ENCODE measurements at places on chromosomes 3 and 15. TPM values are rescaled to one million over a fixed set of nuclear protein-coding genes. Genes with fewer than 3 reads are reported as not detected.

- no peak for DNase-seq
Observed at GRCh38 chr3:195114786-195115599, 156.0 kb downstream of the XXYLT1 start.

Gene CFAP92
- total RNA-seq = 0.62 TPM

GRCh38 chr15:67137319-67137718 is 71.9 kb downstream of the SMAD3 start:
- DNase-seq = no peak

GRCh38 chr3:85360742-85361387 is 402.1 kb downstream of the CADM2 start:
- DNase-seq = no peak

- no peak for DNase-seq
Observed at GRCh38 chr3:143552851-143553250, 295.4 kb downstream of the SLC9A9 start.

DNA sequence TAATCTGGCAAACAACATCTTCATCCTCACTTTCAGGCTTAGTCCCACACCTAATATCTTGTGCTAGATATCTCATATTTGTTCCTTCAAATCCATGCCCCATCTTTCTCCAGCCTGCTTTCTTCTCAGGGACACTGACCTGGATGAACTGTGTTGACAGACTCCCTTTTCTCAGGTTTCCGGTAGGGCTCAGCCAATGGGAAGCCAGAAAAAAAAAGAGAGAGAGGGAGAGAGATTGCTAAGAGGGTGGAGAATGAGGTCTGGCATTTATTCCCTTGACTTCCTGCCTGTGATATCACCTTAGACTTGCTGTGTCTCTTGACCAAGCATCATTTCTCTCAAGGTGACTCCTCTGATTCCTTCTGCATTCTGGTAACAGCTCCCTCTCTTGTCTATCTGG is 145.6 kb upstream of the ABI3BP start:
- no peak for DNase-seq

Gene PROS1
- 81.1 TPM for total RNA-seq

GRCh38 chr15:26790118-26790517 is 17.3 kb upstream of the GABRB3 start:
- no peak for DNase-seq

DNA sequence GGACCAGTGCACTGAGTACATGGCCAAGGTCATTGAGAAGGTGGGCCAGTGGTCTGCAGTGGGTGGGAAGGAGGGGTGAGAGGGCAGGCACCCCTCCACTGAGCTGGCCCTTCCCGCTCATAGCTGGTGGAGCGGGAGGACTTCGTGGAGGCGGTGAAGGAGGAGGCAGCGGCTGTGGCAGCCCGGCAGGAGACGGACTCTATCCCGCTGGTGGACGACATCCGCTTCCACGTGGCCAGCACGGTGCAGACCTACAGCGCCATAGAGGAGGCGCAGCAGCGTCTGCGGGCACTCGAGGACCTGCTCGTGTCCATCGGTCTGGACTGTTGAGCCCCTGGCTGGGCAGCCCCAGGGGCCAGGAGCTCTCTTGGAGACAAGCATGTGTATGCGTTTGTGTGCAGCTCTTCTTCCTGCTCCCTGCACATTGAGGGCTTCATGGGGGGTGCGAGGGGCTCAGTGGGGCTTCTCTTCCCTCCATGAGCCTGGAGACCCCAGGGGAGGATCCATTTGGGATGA is 7.5 kb downstream of the ABTB1 start:
- DNase-seq = peak; percentile 66

DNA sequence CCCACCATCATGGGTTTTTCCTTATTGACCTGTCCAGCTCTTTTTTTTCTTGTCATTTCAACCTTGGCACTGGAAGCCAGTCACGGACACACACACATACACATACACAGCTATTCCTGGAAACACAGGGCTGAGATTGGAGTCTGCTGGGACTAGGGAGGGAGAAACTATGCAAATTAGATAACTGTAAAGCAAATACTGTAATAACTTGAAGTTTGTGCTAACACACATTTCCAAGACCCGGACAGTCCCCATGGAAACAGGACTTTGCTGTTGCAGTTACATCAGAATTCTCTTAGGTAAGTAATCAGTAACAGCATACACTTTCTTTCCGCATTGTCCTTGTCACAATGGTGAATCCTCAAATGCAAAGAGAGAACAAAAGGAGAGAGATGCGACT is 304.4 kb downstream of the KBTBD8 start:
- no peak for DNase-seq

Gene MOBP
- not detected for total RNA-seq

DNA sequence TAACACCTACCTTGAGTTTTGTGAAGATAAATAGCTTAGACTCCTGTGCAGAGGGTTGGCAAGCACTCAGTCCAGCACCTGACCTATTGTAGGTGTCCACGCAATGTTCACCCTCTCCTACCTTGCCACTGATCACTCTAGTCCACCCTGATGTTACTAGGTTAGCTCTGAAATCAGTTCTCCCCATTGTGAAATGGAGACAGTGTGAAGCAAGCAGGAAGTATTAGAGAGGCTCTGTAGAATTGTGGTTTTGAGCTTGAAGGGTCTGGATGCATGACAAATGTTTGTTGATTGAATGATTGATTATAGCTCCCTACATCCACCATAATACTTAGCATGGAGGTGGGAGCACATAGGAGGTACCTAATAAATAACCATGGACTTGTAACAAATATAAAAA is 199.7 kb downstream of the RPLP1 start:
- DNase-seq = no peak

DNA sequence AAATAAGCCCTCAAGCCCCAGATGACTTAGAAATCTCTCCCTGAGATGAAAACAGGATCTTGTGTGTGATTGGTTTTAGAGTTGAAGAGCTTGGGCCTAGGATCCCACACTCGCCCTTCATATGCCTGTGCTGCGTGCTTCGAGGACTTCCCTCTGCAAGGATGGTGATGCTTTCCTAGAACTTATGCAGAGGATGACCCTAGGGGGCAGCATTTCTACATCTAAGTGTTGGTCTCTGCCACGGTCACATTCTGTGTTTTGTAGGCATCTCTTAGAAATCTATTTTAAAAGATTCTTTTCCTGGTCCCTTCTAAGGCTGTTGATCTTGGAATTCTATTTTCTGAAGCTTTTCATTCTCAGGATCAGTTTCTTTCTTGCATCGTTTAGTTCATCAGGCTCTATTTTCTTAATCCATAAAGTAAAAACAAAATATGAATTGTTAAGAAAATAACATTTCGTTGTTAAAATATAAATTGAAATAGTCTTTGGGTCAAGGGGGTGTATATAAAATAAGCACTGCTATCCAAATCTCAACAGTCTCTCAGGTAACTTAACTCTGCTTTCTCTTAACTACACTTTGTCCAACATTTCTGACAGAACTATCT is 45.7 kb downstream of the WDR76 start:
- no peak for DNase-seq

DNA sequence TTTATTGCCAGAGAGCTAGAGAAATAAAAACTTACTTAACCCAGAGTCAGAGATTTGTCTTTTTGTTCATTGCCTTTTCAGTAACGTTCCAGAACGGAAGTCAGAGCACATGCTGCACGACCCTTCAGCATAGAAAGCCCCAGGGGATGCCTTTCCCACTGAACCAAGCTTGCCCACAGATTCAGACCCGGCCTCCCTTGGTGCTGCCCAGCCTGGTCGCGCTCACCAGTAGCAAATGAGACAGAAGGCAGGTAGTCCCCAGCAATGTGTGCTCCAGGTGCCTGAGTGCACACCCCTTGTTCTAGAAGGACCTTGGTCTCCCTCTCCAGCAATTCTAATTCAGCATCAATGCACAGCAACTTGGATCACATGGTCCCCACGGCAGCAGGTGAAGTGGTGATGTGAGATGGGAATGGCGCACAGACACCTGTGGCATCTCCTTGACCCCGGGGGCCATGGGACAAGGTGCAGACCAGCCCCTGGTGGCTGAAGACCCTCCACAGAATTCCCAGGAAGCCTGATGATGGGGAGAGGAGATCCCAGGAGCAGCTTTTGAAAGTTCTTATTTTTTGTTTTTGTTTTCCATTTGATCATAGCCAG is 91.8 kb upstream of the IQSEC1 start:
- no peak for DNase-seq

GRCh38 chr15:62850791-62851291 is 191.7 kb upstream of the TPM1 start:
- no peak for DNase-seq

GRCh38 chr3:125300416-125300815 is 74.7 kb downstream of the ZNF148 start:
- no peak for DNase-seq

- DNase-seq = no peak
Observed at GRCh38 chr3:66554178-66554577, 53.4 kb upstream of the LRIG1 start.

GRCh38 chr15:76401285-76401684 is 64.7 kb downstream of the ISL2 start:
- no peak for DNase-seq

Gene CPLX3
- total RNA-seq = not detected

Gene RBP2
- not detected for total RNA-seq

Gene HTR3D
- not detected for total RNA-seq

- no peak for DNase-seq
Observed at GRCh38 chr15:88719654-88720053, 80.8 kb downstream of the ISG20 start.

- DNase-seq = no peak
Observed at GRCh38 chr3:11136116-11136515, 18.2 kb upstream of the HRH1 start.

DNA sequence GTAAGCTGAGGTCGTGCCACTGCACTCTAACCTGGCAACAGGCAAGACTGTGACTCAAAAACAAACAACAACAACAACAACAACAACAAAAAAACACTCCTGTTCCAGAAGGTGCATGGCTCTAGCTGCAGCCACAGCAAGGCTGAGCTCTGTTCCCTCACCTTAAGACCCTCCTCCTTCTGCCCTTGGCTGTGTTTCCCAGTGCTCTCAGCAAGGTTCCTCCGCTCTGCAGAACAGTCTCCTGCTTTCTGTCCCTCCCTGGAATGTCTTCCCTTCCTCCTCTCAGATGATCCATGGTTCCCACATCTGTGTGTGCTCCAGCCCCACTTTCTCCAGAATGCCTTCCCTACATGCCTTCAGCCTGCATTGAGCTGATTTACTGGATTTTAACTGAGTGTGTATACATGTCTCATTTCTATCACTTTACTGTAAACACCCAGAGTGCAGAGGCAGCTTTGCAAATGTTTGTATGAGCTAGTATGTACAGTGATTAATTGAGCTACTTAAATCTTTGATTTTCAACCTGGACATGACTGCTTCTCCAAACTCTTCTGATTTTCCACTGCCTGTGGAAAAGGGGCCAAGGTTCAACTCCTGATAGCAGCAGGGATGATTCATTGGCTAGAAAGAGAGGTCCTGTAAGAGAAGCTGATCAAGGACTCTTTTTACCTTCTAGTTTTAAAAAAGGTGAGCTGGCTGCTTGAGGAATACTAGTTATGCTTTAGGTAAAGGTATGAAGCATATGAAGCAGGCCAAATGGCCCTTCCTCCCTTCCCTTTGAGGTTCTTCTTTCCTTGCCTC is 14.7 kb downstream of the ANKUB1 start:
- DNase-seq = no peak

Gene FES
- total RNA-seq = 39.8 TPM

Gene C3orf20
- 0.30 TPM for total RNA-seq

- no peak for DNase-seq
Observed at GRCh38 chr3:189502676-189503257, 128.4 kb upstream of the TP63 start.

- no peak for DNase-seq
Observed at GRCh38 chr3:142279965-142280590, 54.7 kb upstream of the GK5 start.

DNA sequence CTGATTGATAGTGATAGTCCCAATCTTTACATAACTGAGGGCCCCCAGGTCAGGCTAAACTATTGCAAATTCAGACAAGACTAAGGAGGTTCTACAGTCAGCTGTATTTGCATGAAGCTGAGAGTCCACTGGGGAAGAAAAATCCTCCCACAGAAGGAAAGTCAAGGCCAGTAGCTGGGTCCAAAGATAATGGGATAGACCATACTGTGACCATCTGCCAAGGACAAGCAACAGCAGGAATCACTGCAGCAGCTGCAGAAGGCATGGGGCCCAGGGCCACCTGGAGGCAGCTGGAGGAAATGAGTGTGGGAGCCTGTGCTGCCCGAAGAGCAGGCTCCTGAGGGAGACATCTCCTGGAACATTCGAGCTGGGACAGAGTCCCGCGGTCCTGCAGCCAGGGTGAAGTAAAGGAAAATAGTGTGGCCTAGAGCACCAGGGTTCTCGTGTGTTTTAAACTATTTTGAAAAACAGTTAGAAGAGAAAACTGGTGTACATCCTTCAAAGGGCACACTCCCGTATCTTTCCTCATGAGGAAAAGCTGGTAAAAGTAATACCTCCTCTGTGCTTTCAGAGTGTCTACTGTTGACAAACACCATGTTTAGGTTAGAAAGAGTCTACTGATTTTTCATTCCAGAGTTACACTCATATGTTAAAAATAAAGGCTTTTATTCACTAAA is 13.2 kb upstream of the TMEM212 start:
- DNase-seq = peak; percentile 84

DNA sequence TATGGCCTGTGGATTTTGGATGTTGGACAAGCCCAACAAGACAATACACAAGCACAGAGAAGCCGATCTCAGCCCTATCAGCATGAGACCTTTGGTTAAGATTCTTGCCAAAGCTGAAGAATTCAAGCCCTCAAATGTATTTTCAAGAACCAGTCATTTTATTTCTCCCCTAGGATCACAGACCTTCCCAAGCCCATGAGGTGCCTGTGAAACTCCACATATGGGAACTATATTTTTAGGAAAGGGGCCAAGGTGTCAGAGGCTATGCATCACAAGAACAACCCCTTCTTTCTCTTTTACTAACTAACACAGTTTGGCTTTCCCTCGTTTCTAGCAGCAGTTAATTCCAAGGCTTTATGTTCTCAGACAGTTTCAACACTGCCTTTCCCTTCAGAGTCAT is 364.5 kb downstream of the MAGI1 start:
- no peak for DNase-seq

DNA sequence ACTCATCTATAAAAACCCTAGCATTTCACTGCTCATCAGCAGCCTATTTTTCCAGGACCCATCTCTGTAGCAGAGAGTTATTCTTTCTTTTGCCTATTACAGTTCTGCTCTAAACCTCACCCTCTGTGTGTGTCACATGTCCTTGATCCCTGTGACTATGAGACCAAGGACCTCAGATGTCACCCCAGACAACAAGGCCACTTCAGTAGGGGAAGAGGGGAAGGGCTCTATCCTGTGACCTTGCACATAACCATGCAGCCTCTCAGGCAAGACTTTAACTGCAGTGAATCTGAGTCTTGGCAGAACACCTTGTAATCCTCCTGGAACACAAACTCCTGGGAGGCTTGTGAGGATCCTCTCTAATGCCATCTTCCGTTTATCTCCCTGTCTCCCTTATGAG is 4.4 kb upstream of the ZNF589 start:
- DNase-seq = no peak

Gene CHL1
- 11.7 TPM for total RNA-seq

GRCh38 chr3:59052803-59053411 is 3.1 kb upstream of the CFAP20DC start:
- DNase-seq = no peak

Gene IQCF5
- not detected for total RNA-seq

DNA sequence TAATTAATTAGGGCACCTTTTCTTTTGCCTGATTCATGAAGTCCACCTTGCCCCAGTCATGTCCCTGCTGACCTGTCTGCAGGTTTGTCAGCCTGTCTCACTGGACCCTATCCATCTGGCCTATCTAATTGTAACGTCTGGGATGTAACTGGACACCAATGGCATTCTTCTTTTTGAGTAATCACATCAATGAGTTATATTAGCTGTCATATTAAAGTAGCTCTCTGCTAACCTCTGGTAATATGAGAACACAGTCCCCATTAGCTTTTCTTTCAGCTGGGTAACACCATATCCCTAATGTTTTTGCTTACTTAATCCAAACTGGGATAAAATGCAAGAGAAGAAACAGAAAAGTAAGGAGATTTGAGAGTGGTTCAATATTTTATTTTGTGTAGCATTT is 166.2 kb upstream of the VEPH1 start:
- no peak for DNase-seq

Measured in aorta (tissue), 5 donors.